ENCODE measurements at places on chromosomes 7 and 10.

GRCh38 chr7:12137283-12137682, 73.8 kb upstream of the TMEM106B start:
- DNase-seq: no peak

- DNase-seq: no peak
Observed at GRCh38 chr10:93485690-93486089, 3.6 kb upstream of the MYOF start.

DNA sequence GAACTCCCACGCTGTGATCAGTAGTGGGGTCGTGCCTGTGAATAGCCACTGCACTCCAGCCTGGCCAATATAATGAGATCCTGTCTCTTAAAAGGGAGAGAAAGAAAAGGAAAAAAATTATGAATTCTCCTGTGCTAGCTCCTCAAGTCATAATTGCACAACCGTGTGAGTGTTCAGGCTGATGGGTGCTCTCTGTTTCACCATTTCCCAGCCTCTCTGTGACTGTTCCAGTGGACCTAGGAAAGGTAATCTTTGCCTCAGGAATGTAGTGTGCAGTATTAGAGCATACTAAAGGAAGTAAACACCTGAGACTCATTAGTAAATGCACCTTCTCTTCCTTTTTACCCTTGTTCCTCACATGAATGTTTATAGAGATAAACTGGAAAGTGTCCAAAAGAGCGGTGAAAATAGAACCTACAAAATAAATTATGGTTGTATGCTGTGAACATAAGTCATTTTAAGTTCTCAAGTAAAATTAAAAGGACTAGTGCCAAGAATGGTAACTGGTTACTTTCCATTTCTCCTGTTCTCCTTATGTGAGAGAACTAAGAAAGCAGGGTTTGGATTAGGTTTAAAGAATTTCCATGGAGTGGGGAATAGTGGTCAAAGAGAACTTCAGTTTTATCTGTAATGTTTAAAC, 42.7 kb downstream of the INPP5F start:
- DNase-seq: no peak

- peak; percentile 19 for DNase-seq
Observed at GRCh38 chr10:73814896-73815718, 3.7 kb upstream of the NDST2 start.

GRCh38 chr10:47246406-47247147, 53.4 kb upstream of the GDF10 start:
- no peak for DNase-seq

GRCh38 chr10:58326967-58327381, 7.8 kb upstream of the UBE2D1 start:
- no peak for DNase-seq

GRCh38 chr7:129989466-129989865, 36.7 kb upstream of the UBE2H start:
- peak; percentile 24 for DNase-seq

GRCh38 chr7:141208539-141208938, 134.7 kb downstream of the TMEM178B start:
- DNase-seq: no peak

DNA sequence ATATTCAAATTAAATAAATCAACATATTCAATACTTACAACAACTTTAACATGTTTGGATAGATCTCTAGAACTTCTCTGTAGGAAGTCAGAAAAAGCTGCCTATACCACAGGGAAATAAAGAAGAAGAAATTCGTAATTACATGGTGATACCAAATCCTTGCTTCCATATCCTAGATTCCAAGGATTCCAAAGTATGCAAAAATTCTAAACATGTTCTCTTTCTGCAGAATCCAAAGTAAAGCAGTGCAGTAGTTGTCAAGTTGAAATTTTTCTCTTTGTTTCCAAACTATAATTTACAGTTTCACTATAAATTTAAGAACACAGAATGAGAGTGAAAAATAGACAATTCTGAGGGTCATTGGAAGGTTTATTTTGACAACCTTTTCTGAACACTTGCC, 233.7 kb upstream of the PTN start:
- DNase-seq: no peak

DNA sequence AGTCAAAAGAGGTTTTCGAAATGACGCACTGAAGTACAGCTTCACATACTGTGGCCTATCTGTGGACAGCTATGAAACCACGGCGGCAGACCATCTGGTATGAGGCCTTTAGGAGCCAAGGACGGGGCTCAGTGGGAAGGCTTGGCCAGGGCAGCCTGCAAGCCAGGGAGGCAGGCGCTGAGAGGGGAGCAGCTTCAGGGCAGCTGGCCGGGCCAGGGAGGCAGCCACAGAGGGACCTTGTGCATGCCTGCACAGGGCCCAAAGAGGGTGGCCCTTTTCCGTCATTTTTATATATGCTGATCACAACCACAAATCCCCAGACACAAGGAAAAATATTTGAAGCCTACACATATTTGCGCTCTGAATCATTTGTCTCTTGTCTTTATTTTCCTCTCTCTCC, 13.5 kb downstream of the CALD1 start:
- no peak for DNase-seq

GRCh38 chr10:72107325-72108003, 19.1 kb upstream of the SPOCK2 start:
- no peak for DNase-seq

DNA sequence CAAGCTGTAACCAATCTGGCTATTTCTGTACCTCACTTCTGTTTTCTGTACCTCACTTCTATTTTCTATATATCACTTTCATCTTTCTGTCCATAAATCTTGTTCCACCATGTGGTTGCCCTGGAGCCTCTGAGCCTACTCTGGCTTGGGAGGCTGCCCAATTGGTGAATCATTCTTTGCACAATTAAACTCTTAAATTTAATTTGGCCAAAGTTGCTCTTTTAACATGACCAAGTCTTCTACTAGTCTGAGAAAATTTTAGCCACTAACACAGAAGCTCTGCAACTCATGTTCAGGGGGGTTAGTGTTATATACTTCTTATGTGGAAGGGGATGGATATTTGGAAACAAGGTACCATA, 503.5 kb downstream of the KIF20B start:
- DNase-seq: no peak

DNA sequence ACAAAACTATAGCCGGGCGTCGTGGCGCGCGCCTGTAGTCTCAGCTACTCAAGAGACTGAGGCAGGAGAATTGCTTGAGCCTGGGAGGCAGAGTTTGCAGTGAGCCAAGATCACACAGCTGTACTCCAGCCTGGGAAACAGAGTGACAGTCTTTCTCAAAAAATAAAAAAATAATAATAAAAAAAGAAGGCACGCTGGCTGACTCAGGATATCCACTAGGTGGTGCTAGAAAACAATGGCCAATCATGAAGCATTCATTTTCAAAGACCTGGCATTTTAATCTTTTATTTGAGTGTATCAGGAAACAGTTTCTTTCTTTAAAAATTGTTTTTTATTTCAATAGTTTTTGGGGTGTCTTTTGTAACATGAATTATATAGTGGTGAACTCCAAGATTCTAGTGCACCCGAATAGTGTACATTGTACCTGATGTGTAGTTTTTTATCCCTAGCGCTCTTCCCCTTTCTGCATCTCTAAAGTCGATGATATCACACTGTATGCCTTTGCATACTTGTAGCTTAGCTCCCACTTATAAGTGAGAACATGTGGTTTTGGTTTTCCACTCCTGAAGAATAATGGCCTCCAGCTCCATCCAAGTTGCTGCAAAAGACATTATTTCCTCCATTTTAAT, 88.6 kb downstream of the LYZL1 start:
- DNase-seq: peak; percentile 53

GRCh38 chr7:31763548-31763947, 76.5 kb downstream of the PPP1R17 start:
- no peak for DNase-seq

DNA sequence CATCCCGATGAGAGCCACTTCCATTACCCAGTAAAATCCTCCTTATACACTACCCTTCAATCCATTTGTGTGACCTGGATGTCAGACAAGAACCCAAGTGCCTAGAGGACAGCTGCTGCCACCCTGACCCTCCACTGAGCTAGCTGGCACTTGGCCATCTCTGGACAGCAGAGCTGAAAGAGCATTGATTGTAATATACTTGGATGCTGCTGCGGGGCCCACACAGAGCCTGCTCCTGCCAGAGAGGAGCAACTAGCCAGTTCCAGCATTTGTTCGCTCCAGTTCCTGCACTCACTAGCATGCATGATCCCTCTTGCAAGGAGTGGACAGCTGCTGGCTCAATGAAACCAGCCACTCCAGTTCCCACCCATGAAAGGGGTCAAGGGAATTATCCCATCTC, 8.4 kb upstream of the TMEM254 start:
- DNase-seq: no peak

GRCh38 chr10:60400366-60400765, 10.7 kb upstream of the ANK3 start:
- DNase-seq: no peak

GRCh38 chr7:144676492-144676891, 159.4 kb downstream of the TPK1 start:
- no peak for DNase-seq

GRCh38 chr10:21090609-21091082, 193.5 kb upstream of the NEBL start:
- DNase-seq: no peak

DNA sequence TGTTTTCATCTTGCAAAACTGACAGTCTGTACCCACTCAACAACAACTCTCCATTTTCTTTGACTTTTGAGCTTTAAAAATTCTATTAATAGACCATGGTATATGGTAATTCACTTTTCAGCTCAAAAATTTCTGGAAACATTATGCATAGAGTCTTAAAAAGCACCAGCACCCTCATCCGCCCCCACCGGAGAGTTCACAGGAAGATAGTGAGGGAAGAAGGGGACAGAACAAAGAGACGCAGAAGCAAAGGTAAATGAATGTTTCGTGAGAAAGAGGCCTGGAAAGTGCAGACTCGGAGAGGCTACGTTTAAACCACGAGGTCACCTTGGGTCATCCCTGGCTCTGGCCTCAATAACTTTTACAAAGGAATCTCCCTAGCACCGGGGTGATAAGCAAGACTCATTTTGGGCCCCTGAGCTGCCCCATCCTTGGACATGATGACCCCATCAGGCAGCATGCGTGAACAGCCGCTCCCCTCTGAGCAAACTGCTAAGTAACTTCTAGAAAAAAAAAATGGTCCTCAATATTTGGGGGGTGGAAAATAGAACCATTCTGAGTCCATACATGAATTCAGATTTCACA, 96.3 kb downstream of the CPXM2 start:
- DNase-seq: no peak

- DNase-seq: no peak
Observed at GRCh38 chr10:15540727-15541126, 169.6 kb upstream of the FAM171A1 start.

- DNase-seq: no peak
Observed at GRCh38 chr7:66279912-66280311, 74.8 kb downstream of the TPST1 start.

DNA sequence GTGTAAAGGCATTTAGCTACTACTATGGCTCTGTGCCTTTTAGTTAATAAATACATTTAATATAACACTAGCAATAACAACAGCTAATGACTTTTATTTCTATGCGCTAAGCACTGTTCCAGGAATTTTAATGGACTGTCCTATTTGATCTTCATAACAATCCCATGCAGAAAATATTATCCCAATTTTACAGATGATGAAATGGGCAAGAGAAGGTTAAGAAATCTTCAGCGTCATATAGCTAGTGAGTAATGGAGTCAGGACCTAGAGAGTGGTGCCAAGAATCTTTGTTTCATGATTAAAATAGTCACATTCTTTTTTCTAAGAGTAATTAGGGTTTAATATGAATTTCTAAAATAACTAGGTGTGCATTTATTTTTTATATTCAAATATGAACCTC, 32.4 kb downstream of the ACTA2 start:
- DNase-seq: no peak

DNA sequence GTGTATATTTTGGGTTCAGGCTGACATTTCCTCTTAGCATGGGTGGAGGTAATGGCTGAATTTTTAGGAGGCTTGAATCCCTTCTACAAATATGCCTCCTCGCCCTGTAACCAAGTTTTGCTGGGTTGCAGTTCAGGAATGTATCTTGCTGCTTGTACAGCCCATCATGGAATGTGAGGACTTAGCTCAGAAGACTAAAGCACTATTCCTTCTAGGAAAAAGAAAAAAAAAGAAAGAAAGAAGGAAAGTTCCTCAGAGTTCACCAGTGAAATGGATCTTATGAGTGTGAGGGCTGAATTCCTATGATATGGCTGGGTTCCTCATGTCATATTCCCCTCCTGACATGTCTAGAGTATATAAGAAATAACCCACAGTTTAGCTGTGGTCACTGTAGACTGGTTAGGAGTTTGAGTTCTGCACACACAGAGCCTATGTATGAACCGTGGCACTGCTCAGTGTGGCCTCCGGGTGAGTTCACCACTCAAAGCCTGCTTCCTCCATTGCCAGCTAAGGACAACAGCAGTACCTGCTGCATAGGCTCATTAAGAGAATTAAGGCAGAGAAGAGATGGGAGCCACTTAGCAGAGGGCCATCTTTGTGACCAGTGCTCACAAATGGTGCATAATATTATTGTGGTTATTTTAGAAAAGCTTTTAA, 114.0 kb downstream of the TACC2 start:
- no peak for DNase-seq

GRCh38 chr7:121714559-121715303, 158.2 kb upstream of the PTPRZ1 start:
- no peak for DNase-seq

GRCh38 chr7:51069411-51070083, 247.1 kb downstream of the COBL start:
- no peak for DNase-seq

DNA sequence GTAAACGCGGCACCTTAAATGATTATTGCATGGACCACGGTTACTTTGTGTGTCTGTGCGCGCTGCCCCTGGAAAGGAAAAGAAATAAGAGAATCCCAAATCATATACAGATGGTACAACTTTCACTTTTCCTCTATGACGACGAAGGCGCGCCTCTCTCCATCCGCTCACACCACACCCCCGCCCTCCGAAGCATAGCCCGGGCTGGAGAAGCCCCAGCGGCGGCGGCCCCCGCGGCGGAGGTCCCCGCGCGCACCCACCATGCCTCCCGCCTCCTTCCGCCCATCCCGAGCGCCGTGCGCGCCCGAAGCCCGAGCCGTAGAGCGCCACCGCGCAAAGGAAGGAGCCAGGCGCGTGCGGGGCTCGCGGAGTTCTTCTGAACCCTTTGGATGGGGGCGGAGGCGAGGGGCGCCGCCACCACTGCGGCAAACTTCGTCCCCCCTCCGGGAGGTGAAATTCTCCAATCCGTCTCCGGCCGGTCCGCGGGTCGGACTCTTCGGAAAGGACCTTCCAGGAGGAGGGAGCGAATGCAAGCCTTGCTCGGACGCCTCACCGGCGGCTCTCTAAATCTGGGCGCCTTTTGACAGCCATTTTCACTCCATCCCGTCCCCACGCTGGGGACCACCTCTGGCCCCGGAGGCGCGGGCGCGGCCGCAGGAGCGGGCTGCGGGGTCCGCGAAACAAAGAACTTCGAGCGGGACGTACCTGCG, 588 bp downstream of the GLI3 start:
- peak; percentile 44 for DNase-seq

DNA sequence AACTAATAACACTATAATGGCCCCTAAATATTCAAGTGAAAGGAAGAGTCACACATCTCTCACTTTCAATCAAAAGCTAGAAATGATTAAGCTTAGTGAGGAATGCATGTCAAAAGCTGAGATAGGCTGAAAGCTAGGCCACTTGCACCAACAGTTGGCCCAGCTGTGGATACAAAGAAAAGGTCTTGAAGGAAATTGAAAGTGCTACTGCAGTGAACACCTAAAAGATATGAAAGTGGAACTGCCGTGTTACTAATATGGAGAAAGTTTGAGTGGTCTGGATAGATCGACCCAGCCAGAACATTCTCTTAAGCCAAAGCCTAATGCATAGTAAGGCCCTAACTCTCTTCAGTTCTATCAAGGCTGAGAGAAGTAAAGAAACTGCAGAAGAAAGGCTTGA, 12.1 kb upstream of the SNX13 start:
- DNase-seq: no peak

- no peak for DNase-seq
Observed at GRCh38 chr10:34581801-34582532, 233.1 kb downstream of the PARD3 start.

Data from suppressor macrophage treated with lipopolysaccharide for 1 hour (primary cell).